ENCODE measurements at places on chromosomes 1 and 21.

- no peak for DNase-seq
Observed at GRCh38 chr21:29168891-29169315, 38.5 kb downstream of the MAP3K7CL start.

DNA sequence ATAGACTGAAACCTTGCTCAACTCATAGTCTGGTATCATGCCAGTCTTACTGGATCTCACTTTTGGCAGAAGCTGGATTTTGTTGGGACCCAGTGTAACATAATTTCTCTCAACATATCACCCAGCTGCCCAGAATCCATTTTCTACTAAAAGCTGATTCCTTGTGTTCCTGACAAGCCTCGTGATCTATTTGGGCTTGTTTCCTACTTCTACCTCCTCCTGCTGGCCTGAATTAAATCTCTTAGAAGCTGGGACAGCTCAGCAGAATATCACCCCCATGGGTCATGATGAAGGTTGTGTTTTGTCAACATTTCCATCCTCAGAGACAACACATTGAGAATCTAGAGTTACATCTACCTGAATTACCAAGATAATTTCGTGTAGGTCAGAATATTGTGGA, 7.7 kb downstream of the GOLT1A start:
- DNase-seq = no peak

GRCh38 chr1:104780470-104781078, 1030.9 kb downstream of the AMY1C start:
- peak; percentile 5 for DNase-seq

DNA sequence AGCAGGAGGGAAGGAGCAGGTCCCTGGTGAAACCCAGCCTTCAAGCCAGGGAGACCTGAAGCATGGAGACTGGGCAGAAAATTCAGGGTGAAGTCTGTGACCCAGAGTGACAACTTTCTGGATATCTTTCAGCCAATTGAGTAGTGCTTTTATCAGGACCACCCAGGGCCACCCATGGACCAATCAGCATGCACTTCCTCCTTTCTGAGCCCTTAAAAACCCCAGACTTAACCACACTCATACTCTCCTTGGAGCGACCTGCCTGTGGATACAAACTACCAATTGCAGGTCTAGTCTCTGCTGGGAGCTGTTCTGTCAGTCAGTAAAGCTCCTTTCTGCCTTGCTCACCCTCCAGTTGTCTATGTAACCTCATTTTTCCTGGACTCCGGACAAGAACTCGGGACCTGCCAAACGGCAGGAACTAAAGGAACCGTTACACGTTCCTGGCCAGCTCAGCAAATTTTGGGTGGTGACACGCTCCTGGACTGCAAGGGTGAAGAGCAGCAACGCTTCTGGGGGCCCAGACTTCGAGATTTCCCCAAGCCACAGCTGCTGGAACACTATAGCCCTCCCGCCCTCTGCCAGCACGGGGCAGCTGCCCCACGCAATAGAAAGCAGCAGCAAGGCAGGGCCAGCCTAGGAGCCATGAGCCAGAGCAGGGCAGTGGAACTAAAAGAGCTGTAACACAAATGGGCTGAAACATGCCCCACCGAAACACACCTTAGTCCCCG, 1183.4 kb downstream of the AMY1C start:
- no peak for DNase-seq

GRCh38 chr1:166588741-166589140, 250.5 kb upstream of the POGK start:
- DNase-seq = no peak

- no peak for DNase-seq
Observed at GRCh38 chr1:80363689-80364475, 1357.4 kb upstream of the ADGRL4 start.

GRCh38 chr1:109611308-109611990, 8.0 kb downstream of the GNAT2 start:
- DNase-seq = no peak

- no peak for DNase-seq
Observed at GRCh38 chr21:44706706-44707581, 4.4 kb downstream of the TSPEAR start.

DNA sequence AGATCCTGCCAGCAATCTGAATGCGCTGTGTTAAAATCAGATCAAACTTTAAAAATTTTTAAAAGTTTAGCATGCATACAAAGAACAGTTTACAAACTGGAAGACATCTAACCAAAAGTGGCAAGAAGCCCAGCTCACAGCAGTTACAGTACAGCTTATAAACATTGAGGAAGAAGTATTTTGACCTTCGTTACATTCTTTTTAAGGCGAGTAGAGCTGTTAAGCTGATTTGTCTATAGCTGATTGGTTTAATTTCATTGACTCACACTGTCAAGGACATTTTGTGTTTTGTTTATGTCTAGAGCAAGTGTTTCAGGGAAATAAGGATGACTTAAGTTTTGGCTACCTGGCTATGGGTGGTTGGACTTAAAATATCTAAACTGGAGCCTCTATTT, 3.0 kb upstream of the PGM1 start:
- no peak for DNase-seq

- DNase-seq = no peak
Observed at GRCh38 chr1:10973956-10974881, 38.2 kb upstream of the TARDBP start.

DNA sequence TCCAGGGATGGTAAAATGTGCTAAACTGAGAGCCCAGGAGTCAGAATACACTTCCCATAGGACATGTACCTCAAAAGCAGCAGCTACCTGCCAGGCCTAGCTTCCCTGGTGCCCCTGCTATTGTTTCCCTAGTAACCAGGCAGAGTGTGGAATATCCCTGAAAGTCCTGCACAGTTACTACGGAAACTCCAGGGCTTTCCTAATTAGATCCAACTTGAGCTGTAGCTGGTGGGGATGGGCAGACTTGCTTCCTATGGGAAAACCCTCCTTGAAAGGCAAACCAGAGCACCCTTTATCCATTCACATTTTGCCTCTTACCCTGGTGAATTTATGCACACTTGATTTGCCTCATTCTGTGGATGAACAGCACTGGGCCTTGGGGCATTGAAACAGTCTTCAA, 559.9 kb upstream of the PBX1 start:
- DNase-seq = no peak

- no peak for DNase-seq
Observed at GRCh38 chr1:159746666-159747065, 32.3 kb upstream of the CRP start.

GRCh38 chr1:57115030-57115614, 149.3 kb upstream of the C8B start:
- DNase-seq = no peak

- DNase-seq = no peak
Observed at GRCh38 chr1:115314092-115314491, 24.0 kb downstream of the NGF start.

DNA sequence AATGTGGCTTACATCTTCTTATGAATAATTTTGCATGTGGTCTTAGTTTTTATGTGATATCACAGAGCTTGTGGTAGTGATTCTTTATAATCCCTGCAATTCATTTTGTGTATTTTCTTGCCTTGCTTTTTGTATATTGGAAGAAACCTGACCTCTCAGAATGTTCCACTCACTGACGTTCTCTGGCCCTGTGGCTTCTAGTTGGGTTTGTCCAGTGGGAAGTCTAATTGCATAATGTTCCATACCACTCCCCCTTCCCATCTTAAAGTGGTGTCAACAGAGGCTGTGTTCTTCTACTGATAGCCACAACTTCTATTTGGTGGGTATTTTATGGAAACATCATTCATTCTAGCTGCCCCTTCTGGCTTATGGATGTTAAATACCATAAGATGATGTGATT, 225.3 kb downstream of the BACH1 start:
- peak; percentile 4 for DNase-seq

DNA sequence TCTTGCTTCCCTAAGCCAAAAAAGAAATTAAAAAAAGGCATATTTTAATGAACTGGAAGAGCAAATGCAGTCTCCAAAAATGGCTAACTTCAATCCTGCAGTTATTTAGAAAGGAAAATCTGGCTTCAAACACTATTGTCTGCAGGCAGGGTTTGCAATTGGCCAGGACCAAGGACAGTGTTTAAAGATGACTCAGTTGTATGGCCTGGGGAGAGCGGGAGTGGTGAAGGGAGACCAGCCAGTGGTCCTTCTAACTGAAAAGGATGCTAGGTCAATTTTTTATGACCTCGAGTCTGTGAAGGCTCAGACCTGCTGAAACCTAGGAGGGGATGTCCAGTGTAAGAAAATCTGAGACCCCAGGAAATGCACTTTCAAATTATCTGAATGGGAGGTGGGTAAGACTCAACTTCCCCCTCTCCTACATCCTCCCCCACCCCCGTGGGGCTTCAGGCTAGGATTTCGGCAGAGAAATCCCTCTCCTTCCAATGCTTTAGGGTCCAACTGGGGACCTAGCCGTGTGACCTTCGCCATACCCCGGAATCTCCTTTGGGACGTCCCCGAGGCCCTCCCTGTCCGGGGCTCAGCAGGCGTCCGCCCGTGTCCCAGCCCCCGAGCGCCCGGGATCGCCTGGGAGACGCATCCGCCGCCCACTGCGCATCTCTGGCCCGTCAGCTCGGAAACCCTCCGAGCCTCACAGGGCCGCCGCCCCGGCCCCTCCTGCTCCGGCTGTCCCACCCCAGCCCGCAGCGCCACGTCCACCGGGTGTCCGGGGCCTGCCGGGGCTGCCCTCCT, 602 bp upstream of the RIMKLA start:
- DNase-seq = no peak
